ENCODE measurements at places on chromosomes 3 and 15.

DNA sequence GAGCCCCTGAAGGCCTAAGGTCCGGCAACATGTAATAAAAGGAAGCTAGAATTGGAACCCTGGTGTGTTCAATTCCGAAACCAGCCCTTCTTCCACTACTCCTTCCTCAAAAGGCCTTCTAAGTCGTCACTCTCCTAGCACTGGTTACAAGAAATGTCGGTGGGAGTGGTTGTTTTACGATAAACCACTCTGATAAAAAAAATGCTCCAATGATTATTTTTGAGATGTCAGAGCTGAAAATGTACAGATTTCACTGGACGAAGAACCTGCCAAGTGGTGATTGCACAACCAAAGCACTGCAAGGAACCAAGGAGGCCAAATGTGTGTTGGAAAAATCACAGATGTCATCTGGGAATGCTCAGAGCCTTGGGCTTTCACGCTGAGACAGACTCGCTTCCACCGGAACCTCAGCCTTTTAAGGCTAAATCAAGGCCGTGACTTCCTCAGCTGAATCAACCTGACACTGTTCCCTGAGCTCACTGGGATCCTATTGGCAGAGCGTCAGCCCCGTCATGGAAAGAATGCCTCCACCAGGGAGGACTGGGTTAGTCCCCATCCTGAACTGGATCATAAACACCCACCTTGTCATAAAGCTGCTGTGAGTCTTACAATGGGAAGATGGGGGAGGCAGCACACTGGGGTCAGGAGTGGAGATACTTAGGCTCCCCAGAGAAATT, 108.1 kb upstream of the THBS1 start:
- DNase-seq, result no peak

DNA sequence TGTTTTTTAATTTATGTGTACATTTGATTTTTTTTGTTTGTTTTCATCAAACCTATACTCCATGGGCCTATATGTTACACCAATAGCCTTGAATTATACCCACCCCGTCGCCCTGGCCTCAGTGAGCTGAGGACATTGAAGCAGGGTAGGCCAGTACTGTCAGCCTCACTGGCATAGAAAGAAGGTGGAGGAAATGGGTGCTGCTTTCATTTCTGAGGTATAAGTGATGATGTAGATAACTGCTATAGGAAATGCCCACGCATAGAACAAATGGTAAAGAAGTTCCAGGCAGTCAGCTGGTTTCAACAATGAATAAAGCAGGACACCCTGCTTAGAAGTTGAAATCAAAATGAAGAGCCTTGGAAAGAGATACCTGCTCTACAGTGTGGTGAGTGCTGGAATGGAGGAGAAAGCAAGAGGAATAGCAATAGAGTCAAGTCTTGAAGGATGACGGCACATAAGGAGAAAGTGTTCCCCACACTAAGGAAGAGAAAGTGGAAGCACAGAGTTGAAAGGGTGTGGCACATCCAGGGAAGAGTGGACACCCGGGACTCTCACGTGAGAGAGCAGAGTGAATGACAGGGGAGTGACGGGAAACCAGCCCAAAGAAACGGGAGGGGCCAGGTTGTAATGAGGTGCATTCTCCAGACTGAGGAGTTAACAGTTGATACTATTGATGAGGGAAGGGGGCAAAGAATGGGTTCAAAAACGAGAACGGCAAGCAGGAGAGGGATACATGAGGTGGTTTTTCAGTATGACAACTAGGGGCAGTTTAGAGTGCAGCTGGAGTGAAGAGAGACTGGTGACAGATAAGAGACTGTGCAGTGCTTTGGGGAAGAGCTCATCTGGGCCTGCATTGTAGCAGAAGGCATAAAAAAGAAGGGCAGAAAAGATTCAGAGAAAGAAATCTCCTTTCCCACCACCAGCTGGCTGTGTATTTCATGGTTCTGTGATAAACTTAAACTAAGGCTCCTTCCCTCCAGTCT, 70.5 kb downstream of the KLHL25 start:
- no peak for DNase-seq

DNA sequence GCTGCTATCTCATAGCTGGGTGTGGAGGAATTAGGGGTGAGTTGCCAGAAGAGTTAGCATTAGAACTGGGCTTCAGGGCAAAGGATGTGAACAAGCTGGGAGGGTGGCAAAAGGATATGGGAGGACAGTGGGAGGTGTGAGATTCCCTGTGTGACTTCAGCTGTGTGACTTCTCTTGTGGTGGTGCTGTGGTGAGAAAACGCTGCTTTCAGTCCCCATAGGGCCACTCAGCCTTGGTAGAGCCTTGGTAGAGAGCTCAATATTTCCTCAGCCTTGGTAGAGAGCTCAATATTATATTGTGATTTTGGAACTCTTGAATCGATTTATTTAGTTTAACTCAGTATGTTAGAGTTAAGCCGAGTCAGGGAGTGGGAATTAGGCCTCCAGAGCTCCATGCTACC, 499.7 kb downstream of the EDEM1 start:
- no peak for DNase-seq

GRCh38 chr3:23537101-23537551, 268.6 kb upstream of the UBE2E1 start:
- no peak for DNase-seq

GRCh38 chr3:11080492-11080891, 73.8 kb upstream of the HRH1 start:
- DNase-seq, result no peak

DNA sequence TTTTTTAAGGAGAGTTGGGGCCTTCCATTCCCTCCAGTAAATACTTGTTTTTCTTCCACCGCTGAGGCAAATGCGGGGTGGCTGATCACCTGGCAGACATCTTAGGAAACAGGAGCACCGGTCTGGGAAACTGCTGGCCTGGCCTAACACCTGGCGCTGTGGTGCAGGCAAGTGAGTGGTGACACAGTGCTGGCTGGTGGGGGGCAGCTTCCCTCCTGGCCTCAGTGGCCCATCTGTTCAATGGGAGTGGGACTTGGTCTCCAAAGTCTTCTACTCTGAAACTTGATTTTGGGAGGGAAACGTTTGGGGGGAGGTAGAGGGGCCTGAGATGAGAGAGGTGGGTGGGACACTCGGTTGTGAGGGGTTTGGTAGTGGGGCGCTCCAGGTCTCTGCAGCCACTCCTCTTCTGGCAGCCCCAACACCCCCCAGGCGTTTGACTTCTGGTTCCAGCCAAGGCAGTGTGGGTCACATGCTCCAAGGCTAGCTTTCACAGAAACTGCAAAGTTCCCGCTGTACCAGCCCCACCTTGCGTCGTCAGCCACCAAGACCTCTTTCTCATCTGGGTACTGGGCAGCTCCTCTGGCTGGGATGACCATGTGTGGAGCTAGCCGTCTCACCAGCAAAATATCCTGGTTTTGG, 4.7 kb downstream of the GHRL start:
- DNase-seq, result no peak

DNA sequence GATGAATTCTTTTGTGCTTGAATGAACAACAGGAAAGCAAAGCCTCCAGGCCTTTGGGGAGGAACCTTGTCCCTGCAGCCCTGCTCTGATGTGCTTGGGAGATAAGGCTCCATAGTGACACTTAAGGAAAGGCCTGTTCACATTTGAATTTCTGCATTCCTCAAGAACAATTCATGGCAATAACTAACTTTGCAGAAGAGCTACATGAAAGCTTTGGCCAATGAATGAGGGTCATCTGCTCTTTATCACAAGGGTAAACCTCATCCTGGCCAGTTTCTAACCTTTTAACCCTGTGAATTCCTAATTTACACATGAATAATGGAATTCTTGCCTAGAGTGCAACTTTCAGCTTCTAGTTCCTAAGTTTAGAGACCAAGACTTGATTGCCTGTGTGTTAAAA, 5.6 kb downstream of the PRTG start:
- DNase-seq, result no peak

- DNase-seq, result no peak
Measured at GRCh38 chr15:83709241-83709640, 55.3 kb downstream of the ADAMTSL3 start.

- DNase-seq, result no peak
Measured at GRCh38 chr3:58563386-58564035, 13.7 kb downstream of the FAM107A start.

- DNase-seq, result no peak
Measured at GRCh38 chr3:73485877-73486330, 138.8 kb downstream of the PDZRN3 start.

DNA sequence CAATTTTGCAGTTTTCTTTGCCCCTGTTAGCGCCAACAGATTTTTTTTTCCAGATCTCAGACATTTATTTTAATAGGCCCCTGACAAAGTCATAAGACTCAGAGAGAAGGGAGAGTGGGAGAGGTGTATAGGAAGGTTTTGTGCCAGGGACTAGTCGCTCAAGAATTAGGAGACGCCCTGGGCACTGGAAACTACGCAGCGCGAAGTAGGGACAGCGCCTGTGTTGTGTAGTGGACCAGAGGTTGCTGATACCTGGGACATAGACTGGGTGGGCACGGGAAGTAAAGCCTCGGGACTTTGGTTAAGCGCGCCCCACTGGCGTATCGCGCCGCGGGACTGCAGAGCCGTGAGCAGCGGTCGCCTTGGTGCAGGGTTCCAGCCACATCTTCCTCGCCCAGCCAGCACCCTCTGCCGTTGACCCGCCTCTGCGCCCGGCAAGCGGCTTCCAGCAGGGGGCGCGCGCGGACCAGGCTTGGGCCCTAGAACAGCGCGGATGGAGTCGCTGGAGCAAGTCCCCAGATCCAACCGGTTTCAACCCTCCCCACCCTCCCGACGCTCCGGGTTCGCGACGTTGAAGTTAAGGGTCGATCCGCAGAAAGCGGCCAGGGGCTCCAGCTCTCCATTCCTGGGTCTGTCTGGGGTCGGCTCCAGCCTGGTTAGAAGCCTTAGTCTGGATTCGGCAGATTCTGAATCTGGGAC, 3.0 kb upstream of the ISLR2 start:
- no peak for DNase-seq

DNA sequence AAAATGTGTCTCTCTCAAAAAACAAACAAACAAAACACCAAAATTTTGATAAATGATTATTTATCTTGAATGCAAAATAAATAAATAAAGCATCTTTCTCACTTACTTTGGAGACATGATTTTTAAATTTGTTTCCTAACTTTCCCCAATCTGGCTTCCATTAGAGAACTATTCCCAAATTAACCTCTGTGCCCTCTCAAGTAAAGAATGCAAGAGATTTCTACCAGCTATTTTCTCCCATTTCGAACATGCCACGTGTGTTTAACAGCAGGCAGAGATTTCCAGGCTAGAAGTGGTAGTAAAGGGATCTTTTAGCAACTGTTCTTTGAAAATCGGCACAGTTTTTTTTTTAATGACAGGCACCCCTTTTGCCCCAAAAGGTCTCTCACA, 269.1 kb downstream of the SHQ1 start:
- no peak for DNase-seq

GRCh38 chr3:13289771-13290285, 130.3 kb downstream of the NUP210 start:
- DNase-seq, result no peak

- no peak for DNase-seq
Measured at GRCh38 chr15:70473581-70474370, 289.6 kb downstream of the UACA start.

DNA sequence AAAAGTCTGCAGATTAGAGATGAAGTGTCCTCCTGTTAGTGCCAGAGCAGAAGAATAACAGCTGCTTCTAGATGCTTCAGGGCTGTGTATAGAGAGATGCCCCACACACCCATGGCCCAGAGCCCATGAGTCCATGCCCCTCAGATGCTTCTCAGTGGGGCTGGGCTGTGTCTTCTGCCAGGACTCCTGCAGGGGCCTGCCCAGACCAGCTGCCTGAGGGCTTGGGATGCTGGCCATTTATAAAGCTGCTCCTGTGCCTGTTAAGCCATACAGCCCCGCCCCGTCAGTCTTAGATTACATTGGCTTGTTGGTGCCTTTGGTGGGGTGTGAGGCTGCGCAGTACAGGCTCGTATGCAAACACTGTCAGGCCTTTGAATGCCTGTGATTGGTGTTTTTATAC, 318.0 kb upstream of the CTDSPL start:
- DNase-seq, result no peak

- no peak for DNase-seq
Measured at GRCh38 chr3:195001961-195002861, 268.7 kb downstream of the XXYLT1 start.

GRCh38 chr3:149971403-149972075, 844 bp upstream of the PFN2 start:
- DNase-seq, result no peak

DNA sequence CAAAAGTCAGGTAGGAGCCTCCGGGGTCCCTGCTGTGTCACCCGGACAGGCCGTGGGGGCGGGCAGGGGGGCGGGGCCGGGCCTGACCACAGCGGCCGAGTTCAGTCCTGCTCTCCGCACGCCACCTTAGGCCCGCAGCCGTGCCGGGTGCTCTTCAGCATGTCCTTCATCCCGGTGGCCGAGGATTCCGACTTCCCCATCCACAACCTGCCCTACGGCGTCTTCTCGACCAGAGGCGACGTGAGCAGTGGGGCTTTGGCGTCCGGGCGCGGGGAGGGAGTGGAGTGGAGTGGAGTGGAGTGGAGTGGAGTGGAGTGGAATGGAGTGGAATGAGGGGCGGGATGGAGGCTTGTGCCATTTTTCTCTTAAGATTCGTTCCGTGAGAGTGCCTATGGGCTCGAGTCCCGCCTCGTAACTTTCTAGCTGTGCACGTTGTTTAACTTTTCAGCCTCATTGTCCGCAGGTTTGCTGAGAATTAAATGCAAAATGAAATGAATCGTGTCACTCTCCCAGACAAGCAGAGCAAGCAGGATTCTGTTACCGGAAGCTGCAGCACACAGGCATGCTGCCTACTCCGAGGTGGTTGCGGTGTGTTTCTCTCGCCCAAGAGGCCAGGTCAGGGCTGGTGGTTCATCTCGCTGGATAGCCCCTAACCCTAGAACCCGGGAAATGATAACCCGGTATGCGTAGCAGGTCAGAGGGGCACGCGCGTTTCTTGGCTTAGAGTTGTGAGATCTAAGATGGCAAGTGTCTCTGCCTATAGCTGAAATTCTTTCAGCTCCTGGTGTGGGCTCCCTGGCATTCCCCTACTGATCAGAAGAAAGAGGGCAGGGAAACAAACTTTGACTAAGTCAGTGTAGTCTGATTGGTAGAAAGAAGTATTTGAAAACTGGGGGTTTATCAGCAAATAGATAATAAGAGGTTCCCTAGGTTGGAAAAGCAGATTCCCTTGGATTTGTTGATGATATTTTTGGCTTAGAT, at the start of gene FAH:
TSS of gene FAH (plus strand) at position 104 of the 981 bp plus-strand sequence. CDS start at position 160, 56 bp downstream.
- DNase-seq, result no peak

GRCh38 chr3:138213398-138214085, 26.4 kb downstream of the ARMC8 start:
- DNase-seq, result no peak

DNA sequence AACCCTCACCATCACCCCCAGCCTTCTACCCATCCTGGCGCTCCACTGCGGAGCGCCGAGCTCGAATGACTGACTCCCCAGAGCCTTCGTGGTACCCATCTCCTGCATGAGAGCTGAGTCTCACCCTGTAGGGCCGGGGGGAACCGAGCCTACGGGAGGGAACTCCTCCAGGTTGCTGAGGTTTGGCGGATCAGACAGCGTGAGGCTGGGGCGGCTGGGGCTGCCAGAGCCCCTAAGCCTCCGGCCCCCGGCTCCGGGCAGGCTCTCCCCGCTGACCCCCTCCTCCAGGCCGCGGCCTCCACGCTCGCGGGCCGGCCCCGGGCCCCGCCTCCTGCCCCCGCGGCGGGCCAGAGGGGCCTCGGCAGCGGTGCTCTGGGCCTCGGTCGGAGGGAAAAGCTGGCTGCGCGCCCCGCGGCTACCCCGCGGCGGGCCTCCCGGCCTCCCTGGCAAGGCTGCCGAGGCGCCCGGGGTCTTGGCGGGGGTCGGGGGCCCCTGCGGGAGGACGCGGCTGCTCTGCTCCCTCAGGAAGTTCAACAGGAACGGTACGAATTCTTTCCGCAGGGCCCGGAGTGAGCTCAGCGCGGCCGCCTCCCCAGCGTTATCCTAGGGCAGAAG, 643 bp downstream of the CDAN1 start:
- DNase-seq, result no peak
